Nucleus accumbens (tissue), 56 donors: ENCODE measurements at places on chromosomes 2 and 18.
A peak's percentile ranks its signal among the peaks of the same experiment; 100 is the strongest.

- DNase-seq, result no peak
Observed at GRCh38 chr2:4415810-4416413, 712.5 kb downstream of the DCDC2C start.

- no peak for DNase-seq
Observed at GRCh38 chr2:238313289-238313990, 6.9 kb upstream of the TRAF3IP1 start.

- DNase-seq, result no peak
Observed at GRCh38 chr2:234444893-234445292, 52.0 kb downstream of the ARL4C start.

- DNase-seq, result no peak
Observed at GRCh38 chr18:48790869-48791635, 159.7 kb downstream of the SMAD7 start.

DNA sequence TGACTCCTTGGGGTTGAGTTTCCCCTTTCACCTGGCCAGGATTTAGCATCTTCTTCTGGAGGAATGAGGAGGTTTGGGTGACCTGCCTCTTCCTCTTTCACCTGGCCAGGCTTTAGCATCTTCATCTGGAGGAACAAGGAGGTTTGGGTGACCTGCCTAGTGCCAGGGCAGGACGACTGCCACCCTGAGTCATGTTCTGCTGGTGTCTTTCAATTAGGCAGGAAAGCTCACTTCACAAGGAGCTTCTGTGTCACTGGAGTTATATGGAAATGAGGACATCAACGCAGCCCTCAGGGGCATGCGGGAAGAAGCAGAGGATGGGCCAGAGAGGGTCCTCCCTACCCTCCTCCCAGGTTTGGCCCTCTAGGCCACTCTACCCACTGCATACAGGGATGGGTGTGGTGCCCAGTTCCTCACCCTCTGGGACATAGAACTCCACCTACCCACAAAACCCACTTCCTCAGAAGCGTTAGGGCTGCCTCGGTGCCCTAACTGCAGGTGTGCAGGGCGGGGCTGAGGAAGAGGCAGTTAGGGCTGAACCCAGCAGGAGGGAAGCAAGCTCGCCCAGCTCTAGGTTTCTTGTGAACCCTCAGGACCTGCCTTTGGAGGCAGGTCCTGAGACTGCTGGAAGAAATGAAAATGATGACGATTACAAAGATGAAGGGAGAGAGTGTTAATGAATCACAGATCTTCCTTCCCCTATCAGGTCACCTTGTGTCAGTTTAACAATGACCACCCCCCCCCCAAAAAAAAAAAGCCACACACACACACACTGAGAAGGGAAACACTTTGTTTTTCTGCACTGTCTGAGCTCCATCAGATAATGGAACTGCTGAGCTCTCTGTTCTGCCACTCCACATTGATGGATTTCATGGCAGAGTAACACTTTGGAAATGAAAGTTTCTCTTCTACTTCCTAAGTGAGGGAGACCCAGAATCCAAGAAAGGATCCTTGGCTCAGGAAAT, 71.0 kb downstream of the ARL4C start:
- DNase-seq, result no peak

DNA sequence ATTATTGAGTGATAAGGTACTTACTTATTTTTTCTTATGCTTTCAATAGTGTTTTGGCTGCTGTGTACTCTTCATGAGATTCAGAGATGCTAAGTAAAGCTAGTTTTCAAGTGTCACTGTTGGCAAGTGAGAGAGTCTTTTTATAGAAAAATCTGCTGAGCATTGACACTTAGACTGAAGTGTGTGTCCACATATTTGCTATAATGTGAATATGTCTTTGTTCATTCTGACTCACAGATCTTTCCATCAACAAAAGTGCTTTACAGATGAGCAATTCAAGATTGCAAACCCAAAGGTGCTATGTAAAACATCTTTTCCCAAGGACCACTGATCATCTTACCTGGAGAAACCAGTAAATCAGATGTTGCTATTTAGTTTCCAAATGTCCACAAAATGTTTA, 410.6 kb upstream of the FIGN start:
- no peak for DNase-seq

DNA sequence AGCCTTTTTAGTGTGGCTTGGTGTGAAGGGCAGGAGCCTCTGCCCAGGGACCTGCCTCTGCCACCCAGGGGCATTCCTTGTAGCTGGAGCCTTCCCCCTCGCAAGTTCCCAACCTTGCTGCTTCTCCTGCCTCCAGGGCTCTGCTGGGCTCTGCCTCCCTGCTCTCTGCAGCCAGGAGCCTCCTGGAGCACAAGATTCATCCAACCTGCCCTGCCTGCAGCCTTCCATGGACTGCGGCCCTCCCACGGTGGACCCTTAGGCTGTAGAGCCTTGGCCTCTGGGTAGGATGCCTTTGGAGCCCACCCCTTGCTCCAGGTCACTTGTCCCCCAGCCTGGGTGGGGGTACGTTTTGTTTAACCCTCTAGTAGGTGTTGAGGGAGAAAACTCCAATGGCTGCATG, 2.5 kb downstream of the SLC66A3 start:
- no peak for DNase-seq

- DNase-seq, result no peak
Observed at GRCh38 chr2:122186761-122187222, 431.3 kb downstream of the TSN start.

DNA sequence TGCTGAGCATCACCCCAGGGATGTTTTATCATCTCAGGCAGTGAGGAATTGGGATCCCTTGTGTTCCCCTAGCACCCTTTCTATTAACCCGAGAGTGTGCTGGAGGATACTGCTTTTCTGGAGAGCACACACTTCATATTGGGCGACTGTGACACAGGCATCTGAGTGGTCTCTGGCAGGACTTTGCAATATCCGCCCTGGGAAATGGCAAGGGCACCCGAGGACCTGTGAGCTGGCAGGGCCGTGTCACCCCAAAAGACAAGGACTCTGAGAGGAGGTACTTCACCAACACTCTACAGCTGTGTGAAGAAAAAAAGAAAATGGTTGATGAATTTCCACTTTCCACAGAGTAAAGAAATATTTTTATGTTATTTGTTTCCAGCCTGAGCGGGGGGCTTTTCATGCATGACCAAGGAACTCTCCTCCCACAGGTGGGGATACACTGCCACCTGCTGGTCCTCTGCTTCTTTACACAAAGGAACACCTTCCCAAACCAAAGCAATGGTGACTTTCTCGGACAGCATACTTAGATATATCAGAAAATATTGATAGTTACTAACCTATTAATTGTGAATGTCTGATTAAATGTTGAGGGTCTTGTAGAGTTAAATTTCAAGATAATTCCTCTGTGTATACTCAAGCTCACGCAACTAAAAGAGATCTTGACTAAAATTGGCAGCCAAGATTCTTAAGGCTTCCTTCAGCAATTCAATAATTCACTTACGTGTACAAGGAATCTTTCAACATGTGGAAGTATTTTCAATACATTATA, 45.9 kb upstream of the REG3G start:
- peak; percentile 67 for DNase-seq

- DNase-seq, result peak; percentile 7
Observed at GRCh38 chr2:29923110-29923721, 1.8 kb upstream of the ALK start.

- DNase-seq, result peak; percentile 72
Observed at GRCh38 chr2:177264693-177265587, at the start of gene NFE2L2. Gene NFE2L2, minus strand, starts transcription at chr2:177264727. Its CDS starts 151 bp downstream, at chr2:177264576.

GRCh38 chr2:64568836-64569235, 44.7 kb downstream of the AFTPH start:
- DNase-seq, result no peak

DNA sequence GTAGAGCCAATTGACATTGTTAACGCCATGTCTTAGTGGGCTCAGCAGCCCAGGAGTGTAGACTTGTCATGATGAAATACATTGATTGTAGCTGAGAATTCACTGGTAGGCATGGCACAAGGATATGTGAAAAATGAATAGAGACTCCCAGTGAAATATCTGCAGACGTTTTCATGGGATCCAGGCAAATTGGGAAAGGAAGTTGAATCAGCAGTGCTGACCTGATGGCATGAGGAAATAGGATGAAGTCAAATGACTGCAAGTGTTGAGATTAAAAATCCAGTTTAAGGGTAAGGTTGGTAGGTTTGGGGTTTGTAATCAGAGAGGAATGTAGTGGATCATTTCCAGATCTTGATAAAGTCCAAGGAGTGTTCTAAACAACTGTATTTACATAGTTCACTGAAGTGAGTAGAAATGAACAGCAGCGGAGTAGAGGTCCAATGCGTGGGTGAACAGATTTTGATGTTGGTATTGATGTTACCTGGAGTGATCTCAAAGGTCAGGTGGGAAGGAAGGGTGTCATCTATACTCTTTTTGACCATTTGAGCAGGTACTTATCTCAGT, 24.6 kb downstream of the INSIG2 start:
- no peak for DNase-seq

DNA sequence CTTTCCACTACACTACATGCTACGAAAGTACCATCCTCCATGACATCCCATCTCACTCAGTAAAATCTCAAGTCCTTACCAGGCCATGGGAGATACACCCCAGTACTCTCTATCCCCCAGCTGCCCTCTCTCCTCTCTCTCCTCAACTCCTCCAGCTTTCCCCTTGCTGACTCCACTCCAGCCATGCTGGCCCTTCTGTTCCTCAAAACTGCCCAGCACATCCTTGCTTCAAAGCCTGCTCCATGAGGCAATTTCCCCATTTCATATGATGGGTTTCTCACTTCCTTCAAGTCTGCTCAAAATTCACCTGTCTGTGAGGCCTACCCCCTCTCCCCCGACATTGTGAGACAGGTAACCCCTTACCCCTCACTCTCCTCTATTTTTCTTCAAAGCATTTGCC, 8.6 kb downstream of the CHN1 start:
- no peak for DNase-seq

DNA sequence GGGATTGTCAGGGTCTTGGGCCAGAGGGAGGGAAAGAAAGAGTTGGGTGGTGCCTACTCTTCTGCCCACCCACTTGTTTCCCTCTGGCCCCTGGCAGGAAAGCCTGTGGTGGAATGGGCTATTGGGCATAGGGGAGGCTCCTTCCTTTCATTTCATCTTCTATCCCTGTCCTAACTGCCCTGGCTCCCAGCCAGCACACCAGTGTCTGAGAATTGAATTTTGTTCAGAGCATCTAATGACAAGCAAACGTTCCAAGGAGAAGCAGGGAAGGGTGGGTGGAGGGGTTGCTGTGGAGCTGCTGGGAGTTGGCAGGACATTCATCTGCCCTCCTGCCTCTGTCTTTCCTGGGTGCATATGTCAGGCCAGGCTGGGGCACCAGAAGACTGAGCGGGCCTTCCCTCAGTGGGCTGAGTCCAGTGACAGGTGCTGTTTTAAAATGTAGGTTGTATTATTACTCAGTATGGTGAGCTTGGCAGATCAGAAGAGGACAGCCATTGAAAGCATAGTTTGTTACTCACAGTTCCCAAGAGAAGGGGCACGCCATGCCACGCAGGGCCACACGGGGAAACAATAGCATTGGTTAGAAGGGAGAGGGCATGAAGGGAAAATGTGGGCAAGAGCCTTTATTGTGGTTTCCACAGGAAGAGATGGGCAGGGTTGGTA, 171.9 kb downstream of the ACOXL start:
- DNase-seq, result no peak

- no peak for DNase-seq
Observed at GRCh38 chr18:28002841-28003240, 174.1 kb downstream of the CDH2 start.

- no peak for DNase-seq
Observed at GRCh38 chr2:233796254-233796653, 18.1 kb downstream of the MROH2A start.

GRCh38 chr18:35510076-35510651, 12.4 kb upstream of the INO80C start:
- DNase-seq, result no peak

DNA sequence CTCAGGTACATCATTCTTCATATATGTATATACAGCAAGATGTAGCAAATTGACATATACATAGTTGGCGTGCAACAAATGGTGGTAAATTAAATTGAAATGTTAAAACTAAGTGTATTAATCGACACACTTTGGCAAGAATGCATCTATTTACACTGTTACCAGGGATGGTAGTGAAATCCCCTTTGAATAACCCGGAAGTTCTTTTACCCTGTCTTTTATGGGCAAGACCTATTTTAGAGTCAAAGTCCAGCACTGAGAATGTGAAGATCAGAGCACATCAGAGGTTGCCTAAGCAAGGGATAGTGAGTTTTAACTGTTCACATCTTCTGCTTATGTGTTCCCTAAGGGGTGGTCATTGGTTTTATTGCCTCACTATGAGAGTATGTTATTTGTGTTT, 7.6 kb upstream of the TMEFF2 start:
- no peak for DNase-seq
